ENCODE measurements at places on chromosomes 4 and X.

DNA sequence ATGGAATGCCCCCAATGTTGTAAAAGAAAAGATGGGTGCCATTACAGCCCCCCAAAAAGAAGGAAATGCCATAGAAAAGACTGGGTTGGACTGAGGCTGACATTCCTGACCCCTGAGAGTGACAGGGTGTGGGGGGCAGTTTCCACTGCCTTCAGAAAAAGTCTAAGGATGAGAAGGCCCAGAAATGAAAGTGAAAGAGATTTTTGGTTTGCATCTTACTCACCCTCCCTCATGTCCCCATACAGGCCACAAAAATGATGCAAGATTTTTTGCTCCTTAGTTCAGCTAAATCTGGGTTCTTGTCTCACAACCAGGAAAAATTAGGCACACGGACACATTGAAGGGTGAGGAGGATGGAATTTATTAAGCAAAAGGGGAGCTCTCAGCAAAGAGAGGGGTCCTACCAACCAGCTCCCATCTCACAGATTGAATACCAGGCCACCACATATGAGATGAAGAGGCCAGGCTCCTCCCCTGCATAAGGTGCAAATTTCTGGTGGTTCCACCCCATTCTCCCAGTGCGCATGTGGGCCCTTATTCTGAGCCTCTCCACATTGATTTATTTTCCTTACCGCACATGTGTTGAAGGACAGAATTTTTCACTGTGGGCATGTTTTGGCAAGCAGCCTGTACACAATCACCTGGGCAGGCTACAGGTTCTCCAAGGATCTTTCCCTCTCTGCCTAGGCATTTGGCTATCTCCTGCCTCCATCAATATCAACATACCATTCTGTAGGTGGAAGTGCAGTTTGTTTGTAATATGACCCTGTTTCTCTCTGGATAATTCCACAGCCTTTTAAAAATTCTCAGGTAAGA is 18.8 kb downstream of the PPP4R3C start:
- no peak for DNase-seq

- DNase-seq, result no peak
Observed at GRCh38 chrX:21930986-21931385, 9.5 kb upstream of the SMS start.

DNA sequence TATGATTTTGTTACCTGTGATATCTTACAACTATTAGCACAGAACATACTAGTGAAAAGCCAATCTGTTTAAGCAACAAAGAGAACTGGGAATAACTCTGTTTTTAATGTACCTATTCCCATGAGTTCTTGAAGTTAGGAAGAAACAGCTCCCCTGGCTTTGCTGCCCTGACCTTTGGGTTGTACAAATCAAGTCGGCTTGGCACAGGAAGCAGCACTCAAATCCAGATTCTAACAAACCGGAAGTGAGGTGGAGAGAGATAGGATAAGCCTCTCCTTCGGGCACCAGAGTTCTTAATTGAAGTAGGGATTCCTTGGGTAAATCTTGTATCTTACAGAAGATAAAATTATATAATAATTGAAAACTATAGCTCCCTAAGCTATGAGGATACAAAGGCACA is 144.8 kb upstream of the CPEB2 start:
- no peak for DNase-seq

DNA sequence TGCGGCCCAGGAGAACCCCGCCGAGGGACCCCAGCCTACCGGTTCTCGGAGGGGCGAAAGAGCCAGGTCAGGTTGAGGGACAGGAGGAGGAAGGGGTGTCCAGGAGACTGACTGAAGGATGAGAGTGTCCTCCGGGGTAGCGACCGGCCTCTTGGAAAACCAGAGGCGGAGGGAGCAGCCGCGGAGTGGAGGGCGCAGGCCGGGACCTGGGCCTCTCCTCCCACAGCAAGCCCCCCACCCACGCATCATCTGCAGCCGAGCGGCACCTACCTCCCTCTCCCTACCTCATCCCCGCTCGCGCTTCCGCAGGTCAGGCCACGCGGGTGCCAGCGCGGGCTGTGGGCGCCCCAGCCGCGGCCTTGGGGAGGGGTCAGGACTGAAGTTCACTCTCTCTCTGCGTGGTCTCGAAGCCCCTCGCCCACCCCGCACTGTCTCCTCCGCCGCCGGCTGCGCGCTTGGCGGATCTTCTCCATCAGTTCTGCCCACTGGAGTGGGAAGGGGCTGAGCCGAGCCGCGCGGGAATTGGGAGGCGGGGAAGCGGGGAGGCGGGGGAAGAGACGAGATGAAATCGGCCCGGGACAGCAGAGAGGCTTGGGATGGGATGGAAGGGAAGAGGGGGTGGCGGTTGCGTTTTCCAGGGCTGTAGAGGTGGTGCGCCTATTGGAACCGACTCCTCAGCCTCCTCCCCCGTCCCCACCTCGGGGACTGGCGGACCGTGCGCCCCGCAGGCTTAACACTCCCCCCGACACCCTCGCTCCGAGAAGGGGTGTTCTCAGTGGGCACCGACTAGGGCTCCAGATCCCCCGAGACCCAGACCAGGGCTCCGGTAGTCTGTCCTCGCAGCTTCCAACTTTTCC is 1.8 kb downstream of the NLGN4X start:
- DNase-seq, result peak; percentile 15

- DNase-seq, result no peak
Observed at GRCh38 chr4:8850830-8851188, 20.8 kb downstream of the HMX1 start.

DNA sequence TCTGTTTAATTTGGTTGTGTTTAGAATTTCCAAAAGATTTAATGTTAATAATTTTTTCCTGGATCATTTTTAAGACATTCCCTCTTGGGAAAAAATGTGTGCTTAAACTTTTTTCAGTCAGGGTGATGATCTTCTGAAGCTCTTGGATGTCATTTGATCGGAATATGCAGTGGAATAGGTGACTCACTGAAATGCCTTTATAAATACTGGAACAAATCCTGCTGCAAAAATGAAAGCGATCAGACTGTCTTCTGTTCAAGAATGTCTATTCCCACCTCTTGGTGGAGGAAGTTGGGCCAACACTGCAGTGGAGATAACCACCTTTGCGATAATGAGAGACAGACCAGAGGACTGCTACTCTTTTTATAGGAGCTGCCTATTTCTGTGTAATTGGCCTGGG is 46.7 kb downstream of the LARP1B start:
- no peak for DNase-seq

DNA sequence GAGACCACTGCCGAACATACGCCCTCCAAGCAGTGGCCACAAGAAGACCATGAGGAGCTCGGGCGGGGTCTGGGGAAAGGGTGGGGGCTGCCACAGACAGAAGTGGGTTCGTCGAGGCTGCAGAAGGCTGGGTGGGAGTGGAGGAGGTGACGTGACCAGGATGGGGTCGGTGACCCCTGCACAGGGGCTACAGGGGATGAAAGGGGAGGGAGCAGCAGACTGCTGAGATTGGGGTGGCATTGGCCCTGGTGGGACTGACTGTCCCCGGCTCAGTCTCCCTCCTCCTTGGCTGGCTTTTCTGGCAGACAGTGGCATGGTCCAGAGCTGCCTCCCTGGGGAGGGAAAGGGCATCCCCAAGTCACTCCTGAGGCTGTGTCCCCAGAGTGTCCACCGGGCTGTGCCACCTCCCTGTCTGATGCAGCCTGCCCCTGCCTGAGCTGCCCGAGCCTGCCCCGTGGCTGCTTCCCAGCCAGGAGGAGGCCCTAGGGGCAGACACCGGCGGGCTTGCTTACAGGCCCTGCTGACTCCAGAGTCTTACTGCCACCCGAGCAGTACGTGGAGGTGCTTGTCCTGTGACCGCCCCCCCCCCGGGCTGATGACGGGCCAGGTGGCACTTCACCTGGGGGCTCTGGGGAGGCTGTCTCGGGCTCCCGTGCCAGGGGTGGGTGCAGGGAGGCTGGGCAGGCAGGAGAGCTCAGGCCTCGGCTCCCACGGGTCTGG is 7.2 kb downstream of the SH3BP2 start:
- DNase-seq, result no peak

- no peak for DNase-seq
Observed at GRCh38 chr4:168685136-168685809, 188.4 kb downstream of the PALLD start.

DNA sequence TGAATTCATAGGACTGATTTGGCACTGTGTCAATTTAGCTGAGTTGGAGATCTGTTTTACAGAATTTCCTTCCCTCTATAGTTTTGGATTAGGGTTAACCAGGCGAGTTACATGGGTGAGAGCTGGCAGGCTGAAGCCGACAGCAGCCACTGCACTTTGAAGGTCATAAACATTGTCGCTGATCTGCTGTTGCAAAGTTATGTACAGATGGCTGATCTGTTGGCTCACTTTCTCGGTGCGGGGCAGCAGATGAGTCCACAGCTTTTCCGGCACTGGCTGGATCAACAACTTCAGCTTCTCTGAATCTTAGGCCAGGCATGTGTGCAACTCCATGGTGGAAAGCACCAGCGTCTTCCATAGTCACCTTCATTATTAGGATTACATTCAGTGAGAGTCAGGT is 173.7 kb downstream of the GPAT3 start:
- no peak for DNase-seq

GRCh38 chrX:22345884-22346283 is 73.2 kb downstream of the CBLL2 start:
- no peak for DNase-seq

- DNase-seq, result no peak
Observed at GRCh38 chr4:915595-915994, 16.5 kb downstream of the GAK start.

GRCh38 chr4:113502476-113502875 is 259.1 kb downstream of the CAMK2D start:
- DNase-seq, result no peak

GRCh38 chr4:74524985-74525384 is 80.0 kb downstream of the AREG start:
- DNase-seq, result no peak

DNA sequence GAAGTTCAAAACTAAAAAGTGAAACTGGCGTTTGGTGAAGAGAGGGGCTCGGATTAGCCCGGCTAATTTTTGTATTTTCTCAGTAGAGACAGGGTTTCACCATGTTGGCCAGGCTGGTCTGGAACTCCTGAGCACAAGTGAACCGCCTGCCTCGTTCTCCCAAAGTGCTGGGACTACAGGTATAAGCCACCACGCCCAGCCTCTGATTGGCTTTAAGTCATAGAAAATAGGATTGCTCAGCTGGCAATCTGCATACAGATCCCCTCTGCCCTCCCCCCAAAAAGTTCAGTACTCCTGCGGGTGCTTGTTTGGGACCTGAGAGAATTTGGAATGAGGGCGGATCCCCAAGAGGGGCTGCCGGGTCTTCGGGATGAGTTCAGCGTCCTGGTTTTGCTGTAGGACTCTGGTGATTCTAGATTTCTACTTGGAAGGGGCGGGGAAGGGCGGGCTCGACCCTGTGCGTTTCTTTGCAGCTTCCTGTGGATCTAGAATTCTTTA is 537 bp upstream of the PRKX start:
- no peak for DNase-seq

DNA sequence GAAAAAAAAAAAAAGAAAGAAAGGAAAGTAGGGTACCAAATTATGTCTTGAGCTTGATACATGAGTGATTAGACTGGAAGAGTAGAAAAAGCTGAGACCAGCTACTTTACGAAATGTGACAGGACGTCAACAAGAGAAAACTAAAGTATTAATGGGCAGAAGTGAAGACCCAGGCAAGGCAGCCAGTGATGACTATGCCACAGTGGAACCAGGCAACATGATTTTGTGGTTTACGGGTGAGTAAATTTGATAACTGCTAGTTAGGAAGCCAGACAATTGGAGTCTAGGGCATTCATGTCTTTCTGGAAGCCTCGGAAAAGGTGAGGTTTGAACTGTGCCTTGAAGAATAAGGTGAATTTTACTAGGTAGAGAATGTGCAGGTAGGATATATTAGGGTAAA is 326.4 kb downstream of the TENM3 start:
- no peak for DNase-seq

GRCh38 chrX:102604327-102604726 is 5.0 kb downstream of the ARMCX5 start:
- no peak for DNase-seq

GRCh38 chr4:137000432-137000831 is 531.9 kb downstream of the PCDH18 start:
- no peak for DNase-seq

DNA sequence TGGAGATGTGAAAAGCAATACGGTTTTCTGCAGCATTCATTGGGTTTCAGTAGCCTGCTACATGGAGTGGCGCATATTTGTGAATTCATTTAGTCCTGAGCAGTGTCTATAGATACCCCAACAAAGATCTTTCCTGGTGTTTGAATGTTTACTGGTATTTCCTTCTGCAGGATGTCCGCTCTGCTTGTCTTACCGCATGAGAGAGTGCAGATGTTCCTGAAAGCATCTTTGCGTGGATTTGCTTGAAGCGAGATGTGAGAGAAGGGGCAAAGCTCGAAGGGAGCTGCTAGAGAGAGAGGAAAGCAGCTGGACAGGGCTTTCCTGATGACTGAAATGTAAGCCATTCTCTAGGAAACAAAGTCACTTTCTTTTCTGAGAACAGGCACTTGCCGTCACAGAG is 40.9 kb upstream of the GYPA start:
- DNase-seq, result no peak
